NCI-H460 (cell line): ENCODE measurements at places on chromosomes 3 and 15.

DNA sequence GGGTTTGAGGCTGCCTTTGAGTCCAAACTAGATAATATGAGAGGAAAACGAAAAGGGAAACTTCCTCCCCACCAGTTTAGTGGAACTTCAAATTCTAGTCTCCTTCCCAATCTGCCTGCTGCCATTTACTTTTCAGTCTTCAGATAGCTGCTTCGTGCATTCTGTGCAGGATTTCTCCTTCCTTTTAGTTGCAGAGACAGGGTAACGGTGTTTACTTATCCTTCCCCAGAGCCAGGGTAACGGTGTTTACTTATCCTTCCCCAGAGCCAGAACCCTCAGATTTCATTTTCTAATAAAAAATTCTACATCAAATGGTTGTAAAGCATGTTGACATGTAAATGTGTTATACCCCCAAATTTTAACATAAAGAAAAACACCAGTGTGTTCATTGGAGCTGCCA lies 282.6 kb downstream of the VPS13C start:
- no peak for DNase-seq

- no peak for DNase-seq
Measured at GRCh38 chr3:143685491-143685890, 162.8 kb downstream of the SLC9A9 start.

GRCh38 chr3:186937017-186937875 lies 6.9 kb downstream of the ST6GAL1 start:
- no peak for DNase-seq

- DNase-seq, result no peak
Measured at GRCh38 chr3:51720292-51721061, 13.6 kb downstream of the GRM2 start.

DNA sequence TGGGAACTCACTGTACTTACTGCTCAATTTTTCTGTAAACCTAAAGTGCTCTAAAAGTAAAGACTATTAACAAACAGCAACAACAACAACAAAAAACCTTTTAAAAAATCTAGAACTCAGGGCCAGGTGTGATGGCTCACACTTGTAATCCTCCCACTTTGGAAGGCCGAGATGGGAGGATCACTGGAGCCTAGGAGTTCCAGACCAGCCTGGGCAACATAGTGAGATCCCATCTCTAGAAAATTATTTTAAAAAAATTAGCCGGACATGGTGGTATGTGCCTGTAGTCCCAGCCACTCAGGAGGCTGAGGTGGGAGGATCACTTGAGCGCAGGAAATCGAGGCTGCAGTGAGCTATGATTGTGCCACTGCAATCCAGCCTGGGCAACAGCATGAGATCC lies 161.8 kb downstream of the NUP210 start:
- no peak for DNase-seq

GRCh38 chr15:85407421-85408269 lies 27.2 kb downstream of the AKAP13 start:
- DNase-seq, result peak; percentile 64

GRCh38 chr15:85414495-85414894 lies 34.1 kb downstream of the AKAP13 start:
- peak; percentile 36 for DNase-seq

DNA sequence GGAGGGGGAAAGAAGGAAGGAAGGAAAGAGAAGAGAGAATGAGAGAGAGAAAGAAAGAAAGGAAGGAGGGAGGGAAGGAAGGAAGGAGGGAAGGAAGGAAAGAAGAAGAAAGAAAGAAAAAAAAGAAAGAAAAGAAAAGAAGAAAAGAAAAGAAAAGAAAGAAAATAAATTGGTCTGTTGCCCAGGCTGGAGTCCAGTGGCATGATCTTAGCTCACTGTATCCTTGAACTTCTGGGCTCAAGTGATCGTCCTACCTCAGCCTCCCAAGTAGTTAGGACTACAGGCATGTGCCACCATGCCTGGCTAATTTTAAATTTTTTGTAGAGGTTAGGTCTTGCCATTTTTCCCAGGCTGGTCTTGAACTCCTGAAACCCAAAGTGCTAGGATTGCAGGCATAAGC lies 11.6 kb upstream of the RNF7 start:
- DNase-seq, result no peak
